ENCODE measurements at places on chromosomes 5 and 9.

GRCh38 chr5:55236800-55237199, 3.4 kb upstream of the CCNO start:
- no peak for DNase-seq

GRCh38 chr9:113989017-113989713, 88.9 kb downstream of the AMBP start:
- DNase-seq: no peak

DNA sequence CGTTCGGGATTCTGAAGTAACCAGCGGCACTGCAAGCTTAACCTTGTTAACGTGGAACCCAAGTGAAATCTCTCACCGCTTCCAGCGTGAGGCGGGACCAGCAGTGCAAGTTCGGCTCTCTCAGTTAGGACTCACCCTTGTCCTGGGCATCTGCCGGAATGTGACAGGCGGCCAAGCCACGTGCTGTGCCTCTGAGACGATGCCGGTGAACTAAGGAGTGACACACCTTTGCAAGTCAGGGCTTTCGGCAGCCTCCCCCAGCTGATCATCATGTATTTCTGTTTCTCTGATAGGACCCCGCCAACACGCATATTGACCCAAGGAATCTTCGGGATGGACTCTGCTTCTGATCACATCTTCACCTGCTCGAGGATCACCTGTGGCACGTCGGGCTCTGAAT, 415.0 kb upstream of the IRX1 start:
- no peak for DNase-seq

GRCh38 chr9:3001311-3001710, 157.4 kb upstream of the PUM3 start:
- no peak for DNase-seq

- DNase-seq: no peak
Observed at GRCh38 chr9:113375057-113376023, 1.4 kb downstream of the HDHD3 start.

- DNase-seq: no peak
Observed at GRCh38 chr9:91725651-91726050, 224.4 kb downstream of the ROR2 start.

- DNase-seq: no peak
Observed at GRCh38 chr5:124519396-124519795, 227.0 kb downstream of the ZNF608 start.

DNA sequence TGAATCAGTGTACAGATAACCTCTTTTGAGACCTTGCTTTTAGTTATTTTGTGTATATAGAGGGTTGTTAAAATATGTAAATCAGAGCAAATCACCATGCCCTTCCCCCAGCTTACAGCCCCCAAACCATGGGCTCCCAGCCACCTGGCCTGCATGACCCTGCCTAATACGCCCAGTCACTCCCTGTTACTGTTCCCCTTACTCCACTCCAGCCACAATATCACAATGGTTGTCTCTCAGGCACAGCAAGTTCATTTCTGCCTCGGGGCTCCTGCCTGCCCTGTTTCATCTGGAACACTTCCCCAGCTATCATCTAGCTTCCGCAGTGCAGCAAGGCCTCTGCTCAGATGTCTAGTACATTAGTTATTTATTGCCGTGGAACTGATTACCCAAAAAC, 5.0 kb upstream of the CARD19 start:
- no peak for DNase-seq

- no peak for DNase-seq
Observed at GRCh38 chr9:115109486-115109885, 8.5 kb downstream of the TNC start.

GRCh38 chr5:78567617-78568016, 81.0 kb downstream of the LHFPL2 start:
- no peak for DNase-seq

- no peak for DNase-seq
Observed at GRCh38 chr9:105341434-105342146, 97.1 kb downstream of the SLC44A1 start.

- no peak for DNase-seq
Observed at GRCh38 chr9:26527931-26528330, 364.7 kb downstream of the CAAP1 start.

- peak; percentile 0 for DNase-seq
Observed at GRCh38 chr9:108842610-108843295, 13.0 kb downstream of the ACTL7B start.

DNA sequence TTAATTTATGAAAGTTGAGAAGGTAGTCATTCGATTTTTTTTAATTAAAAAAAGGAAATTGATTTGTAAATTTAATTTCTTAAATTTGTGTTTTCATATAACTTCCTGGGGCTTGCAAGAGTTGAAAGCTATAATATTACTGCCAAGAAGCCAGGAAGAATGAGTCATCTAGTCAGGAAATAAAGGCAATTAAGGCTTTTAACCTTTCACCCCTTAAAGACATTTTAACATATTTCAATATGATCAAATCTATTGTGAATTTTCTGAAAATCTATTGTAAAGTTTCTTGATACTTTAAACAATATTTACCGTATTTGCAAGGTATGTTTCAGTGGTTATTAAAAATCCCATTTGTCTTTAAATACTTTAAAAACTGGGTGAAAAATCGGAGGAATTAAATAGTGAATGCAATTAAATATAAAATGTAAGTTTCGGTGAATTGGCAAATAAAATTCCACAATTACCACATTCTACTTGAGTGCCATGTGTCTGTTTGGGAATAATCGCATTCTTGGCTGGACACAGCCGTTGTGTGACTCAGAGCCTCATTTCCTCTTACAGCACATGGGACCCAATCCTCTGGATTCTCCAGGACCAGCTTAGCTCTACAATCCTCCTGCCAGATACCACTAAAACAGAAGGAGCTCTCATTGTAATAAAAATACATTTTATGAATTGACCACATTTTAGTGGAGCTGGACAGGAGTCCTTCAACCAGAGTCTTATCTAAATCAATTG, 310.7 kb downstream of the HCN1 start:
- DNase-seq: no peak

GRCh38 chr5:105931881-105932421, 1738.8 kb downstream of the EFNA5 start:
- DNase-seq: no peak

DNA sequence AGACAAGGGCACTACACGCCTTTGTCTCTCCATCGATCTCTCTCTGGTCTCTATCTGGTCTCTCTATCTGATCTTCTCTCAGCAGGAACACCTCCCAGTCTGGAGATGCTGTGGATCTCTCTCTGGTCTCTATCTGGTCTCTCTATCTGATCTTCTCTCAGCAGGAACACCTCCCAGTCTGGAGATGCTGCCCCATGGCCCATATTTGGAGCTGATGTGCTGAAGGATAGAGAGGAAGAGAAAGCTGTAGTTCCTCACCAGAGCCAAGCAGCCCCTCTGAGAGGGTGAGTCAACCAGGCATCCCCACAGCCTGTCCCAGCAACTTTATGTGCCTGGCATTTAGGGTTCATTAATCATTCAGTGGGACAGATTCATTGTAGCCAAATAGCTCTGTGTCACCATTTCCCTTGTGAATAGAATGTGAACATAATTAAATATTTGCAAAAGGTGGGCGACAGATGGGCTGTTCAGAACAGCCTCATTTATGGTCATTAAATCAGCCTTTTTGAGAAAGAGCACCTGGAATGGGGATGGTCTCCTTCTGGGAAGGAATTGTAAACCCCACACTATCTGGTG, 189.3 kb upstream of the MAST4 start:
- no peak for DNase-seq

GRCh38 chr5:151015974-151016587, 4.3 kb upstream of the GPX3 start:
- no peak for DNase-seq

DNA sequence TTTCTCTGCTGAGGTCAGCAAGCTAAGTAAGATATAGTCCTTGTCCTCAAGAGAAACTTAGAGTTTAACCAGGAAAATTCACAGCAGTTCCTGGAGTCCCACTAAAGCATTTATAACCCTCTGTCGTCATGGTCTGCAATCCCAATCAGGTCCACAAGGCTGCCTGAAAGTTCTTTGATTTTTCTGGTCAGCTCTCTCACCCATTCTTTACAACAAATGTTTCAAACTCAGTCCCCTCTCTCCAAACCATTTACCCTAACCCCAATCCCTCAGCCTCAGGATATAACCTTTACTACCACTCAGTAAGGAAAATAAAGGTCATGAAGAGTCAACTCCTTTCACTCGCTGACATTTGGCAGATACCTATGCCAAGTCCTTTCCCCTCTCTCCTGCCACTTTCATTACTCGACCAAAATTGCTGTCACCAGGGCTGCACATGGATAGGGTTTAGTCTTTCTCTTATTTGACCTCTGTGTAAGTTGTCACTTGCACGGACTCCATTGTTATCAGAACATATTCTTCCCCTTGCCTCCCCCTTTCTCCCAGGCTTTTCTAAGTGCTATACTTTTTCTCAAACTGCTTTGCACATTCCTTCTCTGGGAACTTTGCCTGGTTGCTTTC, 936.6 kb downstream of the NR2F1-AS1 start:
- no peak for DNase-seq

DNA sequence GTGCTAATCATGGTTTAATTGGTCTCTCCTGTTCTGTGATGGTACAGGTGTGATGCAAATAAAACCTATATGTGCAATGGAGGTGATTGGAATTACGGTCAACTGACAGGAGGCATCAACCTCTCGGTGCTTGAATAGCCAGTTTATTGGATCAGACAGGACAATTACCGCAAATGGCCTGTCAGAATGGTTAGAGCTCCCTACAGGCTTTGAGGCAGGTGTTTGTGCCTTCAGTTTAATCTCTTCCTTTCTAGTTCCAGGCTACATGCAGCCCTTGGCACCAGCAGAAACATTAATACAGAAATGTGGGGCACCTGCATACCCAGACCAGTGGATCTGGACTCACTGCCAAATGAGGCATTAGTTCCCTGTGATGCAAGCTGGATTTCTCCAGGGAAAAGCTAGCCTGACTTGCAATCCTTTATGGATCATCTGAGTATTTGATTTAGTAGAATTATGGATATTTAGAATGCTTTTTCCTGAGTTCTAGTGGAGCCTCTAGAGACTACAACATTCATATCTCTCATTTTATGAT, 128.6 kb downstream of the MAT2B start:
- DNase-seq: no peak

DNA sequence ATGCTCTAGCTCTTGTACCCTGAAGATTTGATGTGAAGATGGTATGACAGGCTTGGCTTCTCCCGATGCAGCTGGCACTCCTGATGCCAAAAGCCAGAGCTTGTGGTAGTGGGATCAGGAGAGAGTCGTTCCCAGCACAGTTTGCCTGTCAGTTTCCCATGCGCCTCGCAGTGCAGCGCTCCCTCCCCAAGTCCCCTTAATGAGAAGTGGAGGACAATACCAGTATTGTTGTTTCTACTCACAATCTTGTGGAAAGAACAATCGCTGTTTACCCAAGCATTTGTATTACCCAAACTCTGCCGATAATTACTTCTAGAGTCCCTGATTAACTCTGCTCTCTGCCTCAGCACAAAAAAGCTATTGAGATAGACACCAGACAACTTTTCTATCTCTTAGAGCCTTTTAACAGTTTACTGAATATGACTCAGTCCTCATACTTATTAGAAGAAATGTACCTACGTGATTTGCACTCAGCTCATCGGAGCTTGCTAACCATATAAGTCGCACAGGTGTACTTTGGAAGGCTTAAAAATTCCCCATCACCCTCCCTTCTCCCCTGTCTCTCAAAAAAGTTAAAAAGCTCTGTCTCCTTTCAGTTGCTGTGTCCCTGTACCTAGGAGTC, 283.2 kb upstream of the TMEM161B start:
- no peak for DNase-seq

DNA sequence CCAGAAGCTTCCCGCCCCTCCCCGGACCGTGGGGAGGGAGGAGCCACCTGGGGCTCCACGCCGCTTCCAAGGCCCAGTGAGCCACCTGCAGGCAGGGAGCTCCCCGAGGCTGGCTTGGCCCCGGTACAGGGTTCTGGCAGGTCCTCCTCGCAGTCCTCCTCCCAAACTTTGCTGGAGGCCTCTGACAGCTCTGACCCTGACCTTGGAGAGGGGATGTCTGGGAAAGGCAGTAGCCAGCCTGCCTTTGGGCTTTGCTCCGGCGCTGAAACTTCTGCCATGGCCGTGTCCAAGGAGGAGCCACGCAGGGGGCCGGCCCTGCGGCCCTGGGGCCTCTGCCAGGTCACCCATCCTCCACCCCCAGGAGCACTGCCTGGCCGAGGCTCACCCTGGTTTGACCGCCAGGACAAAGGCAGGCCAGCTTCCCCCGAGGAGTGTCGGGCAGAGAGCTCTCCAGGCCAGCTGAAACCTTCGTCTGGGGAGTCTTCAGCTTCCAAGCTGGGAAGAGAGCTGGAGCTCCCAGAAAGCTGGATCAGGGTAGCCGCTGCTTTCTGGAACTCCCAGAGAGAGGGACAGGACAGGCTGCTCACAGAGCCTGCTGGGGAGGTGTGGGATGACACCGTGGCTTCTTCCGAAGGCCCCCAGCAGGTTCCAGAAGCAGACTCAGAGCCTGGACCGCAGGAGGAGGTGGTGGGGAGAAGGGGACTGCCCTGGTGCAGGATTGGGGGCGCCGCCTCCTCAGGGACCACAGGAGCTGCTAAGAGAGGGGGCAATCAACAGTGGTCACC, 9.0 kb upstream of the QSOX2 start:
- no peak for DNase-seq

- DNase-seq: no peak
Observed at GRCh38 chr5:115379622-115380344, 83.3 kb upstream of the CCDC112 start.

DNA sequence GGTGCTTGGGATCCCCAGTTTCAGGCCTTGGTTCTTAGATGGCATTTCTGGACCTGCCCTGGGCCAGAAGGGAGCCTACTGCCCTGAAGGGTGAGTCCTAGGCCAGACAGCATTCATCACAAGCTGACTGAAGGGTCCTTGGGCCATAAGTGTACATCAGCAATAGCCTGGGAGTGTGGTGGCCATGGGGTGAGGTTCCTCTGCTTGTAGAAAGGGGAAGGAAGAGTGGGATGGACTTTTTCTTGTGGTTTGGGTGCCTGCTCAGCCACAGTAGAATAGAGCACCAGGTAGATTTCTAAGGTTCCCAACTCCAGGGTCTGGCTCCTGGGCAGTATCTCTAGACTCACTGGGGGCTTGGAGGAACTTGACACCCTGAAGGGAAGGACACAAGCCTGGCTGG, 95.2 kb upstream of the PHF24 start:
- no peak for DNase-seq

- no peak for DNase-seq
Observed at GRCh38 chr5:169173372-169173771, 127.6 kb downstream of the SLIT3 start.

DNA sequence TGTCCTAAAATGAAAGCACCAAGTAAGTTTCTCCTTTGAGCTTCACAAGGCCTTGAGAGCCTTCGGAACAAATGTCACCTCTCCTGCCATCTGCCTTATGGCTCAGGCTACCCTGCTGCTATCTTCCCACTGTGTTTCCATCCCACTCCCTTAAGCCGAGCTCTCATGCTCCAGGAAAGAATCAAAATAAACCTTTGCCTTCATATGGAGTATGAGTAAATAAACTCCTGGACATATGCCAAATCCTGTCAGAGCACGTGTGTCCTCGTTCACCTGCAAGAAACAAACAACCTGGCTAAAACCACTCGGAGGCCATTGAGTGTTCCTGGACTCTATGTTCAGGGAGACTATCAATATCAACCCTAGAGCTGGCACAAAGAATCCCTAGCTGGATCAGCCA, 122.3 kb upstream of the CCDC112 start:
- no peak for DNase-seq

GRCh38 chr5:125152044-125152443, 405.6 kb upstream of the ZNF608 start:
- no peak for DNase-seq

Data from stimulated activated CD4-positive, alpha-beta T cell treated with anti-CD3 and anti-CD28 coated beads, Interleukin-12 subunit alpha, Interleukin-12 subunit beta, amount 100 ng/mL, for 24 hours (primary cell).